ENCODE measurements at places on chromosomes 12 and 14. TPM values are rescaled to one million over a fixed set of nuclear protein-coding genes. Genes with fewer than 3 reads are reported as not detected.
A peak's percentile ranks its signal among the peaks of the same experiment; 100 is the strongest.

DNA sequence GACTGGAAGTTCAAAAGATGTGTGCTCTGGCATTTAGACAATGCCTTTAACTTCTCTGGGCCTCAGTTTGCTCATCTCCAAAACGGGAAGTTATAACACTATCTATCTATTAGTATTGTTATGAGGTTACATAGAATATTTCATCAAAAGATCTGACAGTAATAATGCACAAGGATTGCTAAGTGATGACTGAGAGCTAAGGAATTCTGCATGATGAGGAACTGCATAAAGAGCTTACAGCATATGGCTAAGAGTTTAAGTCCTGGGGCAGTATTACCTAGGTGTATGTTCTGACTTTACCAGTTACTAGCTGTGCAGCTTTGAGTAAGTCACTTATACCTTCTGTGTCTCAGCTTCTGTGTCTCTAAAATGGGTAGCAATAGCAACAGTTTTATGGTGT lies 160.1 kb upstream of the TMPO start:
- no peaks in the 10 kb centered on the region for H3K27me3 ChIP-seq
- no peaks in the 10 kb centered on the region for H3K36me3 ChIP-seq
- H3K27ac ChIP-seq: no peak overlapping the region
- no peak for DNase-seq
- no peaks in the 10 kb centered on the region for H3K4me1 ChIP-seq

GRCh38 chr12:130916241-130916911 lies 37.3 kb upstream of the ADGRD1 start:
- H3K4me1 ChIP-seq: no peaks in the 10 kb centered on the region
- H3K4me3 ChIP-seq: no peak overlapping the region
- DNase-seq: peak; percentile 48
- H3K27ac ChIP-seq: no peak overlapping the region

GRCh38 chr14:27234331-27234730 lies 636.5 kb upstream of the NOVA1 start:
- H3K36me3 ChIP-seq: no peaks in the 10 kb centered on the region

GRCh38 chr14:95516554-95517181 lies at the start of gene SYNE3:
TSS of gene SYNE3 (minus strand) at chr14:95516650. CDS start at chr14:95475821, 40,829 bp downstream.
- H3K4me1 ChIP-seq: peaks cover 62% of the 10 kb centered on the region
- peak; percentile 50 for DNase-seq
- H3K27me3 ChIP-seq: no peaks in the 10 kb centered on the region
- peak within 1 kb of the TSS; percentile 80 for H3K4me3 ChIP-seq
- peak within 1 kb of the TSS; percentile 79 for H3K27ac ChIP-seq

- H3K36me3 ChIP-seq: no peaks in the 10 kb centered on the region
- H3K27me3 ChIP-seq: no peaks in the 10 kb centered on the region
- H3K4me1 ChIP-seq: no peaks in the 10 kb centered on the region
- H3K4me3 ChIP-seq: no peak overlapping the region
These were observed 25.5 kb downstream of the SLC17A8 start for GRCh38 chr12:100382338-100382737.

- no peak overlapping the region for H3K4me3 ChIP-seq
- no peak for DNase-seq
- no peak overlapping the region for H3K27ac ChIP-seq
- no peaks in the 10 kb centered on the region for H3K27me3 ChIP-seq
These were observed 411.1 kb upstream of the MDGA2 start for GRCh38 chr14:48086516-48086915.

DNA sequence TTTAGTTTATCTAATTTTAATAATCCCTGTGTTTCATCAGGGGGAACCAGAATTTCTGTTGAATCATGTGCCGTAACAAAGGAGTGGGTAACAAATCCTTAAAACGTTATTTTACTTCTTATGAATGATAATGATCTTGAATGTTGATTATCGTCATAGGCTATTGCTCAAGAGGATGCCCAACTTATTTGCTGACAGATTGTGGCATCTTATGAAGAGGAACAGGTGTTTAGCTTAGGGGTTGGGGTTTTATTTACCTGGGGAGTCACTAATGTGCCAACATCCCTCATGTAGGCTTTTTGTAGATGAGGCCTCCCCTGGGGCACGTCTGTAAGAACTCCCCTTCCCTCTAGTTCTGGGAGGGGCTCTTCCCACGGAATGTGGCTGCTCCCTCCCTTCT lies 32.4 kb upstream of the TMX1 start:
- no peak overlapping the region for H3K27ac ChIP-seq
- DNase-seq: no peak
- no peak overlapping the region for H3K4me3 ChIP-seq
- H3K36me3 ChIP-seq: no peaks in the 10 kb centered on the region
- H3K27me3 ChIP-seq: peaks cover 19% of the 10 kb centered on the region

GRCh38 chr14:98593361-98593761 lies 678.6 kb downstream of the BCL11B start:
- H3K4me1 ChIP-seq: no peaks in the 10 kb centered on the region
- no peak overlapping the region for H3K4me3 ChIP-seq
- H3K27ac ChIP-seq: no peak overlapping the region
- H3K27me3 ChIP-seq: no peaks in the 10 kb centered on the region
- DNase-seq: no peak

DNA sequence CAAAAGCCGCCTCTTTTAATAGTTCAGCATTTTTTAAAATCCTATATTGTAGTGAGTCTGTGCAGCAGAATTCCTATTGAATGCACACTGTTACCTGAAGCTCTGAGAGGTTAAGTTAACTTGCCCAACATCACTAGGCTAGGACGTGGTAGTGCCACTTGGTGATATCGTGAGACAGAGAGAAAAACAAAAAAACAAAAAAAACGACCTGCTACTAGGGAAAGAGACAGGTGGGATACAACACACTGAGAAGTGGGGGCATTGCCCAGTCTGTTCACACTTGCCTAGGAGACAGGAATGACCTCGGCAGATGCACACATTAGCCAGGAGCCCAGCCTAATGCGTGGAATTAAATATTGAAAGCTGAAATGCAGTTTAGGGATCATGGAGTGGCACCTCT lies 129.7 kb upstream of the CCND2 start:
- peak; percentile 58 for DNase-seq
- H3K4me1 ChIP-seq: peaks cover 97% of the 10 kb centered on the region
- no peak overlapping the region for H3K4me3 ChIP-seq
- no peaks in the 10 kb centered on the region for H3K27me3 ChIP-seq

DNA sequence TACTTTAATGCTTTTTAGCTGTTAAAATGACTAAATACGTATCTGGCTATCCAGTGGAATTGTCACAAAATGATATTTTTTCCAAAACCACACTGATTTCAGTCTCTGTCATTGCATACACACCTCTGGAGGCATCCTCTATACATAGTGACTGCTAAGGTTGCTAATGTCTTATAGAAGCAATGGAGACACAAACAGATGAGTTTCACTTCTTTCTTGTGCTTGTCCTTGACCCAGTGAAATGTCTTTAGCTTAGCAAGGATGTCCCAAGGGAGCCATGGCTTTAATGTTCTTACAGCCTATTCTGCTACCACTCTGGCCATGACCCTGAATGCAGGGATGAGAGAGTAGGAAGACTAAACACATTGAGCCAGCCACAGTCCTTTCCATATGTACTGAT lies 90.3 kb downstream of the TPH2 start:
- no peak overlapping the region for H3K27ac ChIP-seq
- no peak overlapping the region for H3K4me3 ChIP-seq
- DNase-seq: no peak
- no peaks in the 10 kb centered on the region for H3K4me1 ChIP-seq
- H3K36me3 ChIP-seq: no peaks in the 10 kb centered on the region

DNA sequence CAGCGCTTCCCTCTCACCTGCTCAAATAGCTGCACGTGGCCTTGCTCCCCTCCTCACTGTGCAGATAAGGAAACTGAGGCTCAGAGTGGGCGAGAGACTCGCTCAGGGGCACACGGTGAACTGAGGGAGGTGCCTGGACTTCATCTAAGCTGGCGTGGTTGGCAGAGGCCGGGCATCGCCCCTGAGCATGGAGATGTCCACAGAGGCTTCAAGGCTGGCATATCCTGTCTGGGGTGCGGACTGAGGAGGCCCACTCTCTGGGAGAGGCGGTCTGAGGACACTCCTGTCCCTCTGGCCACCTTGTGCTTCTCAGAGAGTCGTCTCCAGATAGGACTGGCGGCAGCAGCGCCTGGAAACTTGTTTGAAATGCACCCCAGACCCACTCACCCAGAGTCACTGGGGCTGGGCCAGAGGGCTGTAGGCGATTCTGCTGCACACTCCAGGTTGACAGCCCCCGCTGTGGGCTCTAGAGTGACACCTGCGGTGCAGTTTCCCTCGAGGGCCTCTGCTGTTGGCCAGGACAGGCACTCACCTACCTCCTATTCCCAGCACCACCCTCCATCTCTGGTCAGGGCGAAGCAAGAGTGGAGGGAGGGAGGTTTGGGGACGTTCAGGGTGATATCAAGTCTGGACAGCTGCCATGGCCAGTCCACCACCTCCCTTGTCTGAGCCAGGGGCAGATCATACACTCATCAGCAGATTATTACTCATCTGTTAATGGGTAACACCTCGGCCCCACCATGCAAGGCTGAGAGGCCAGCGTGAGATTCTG lies 11.2 kb upstream of the LBHD2 start:
- H3K27ac ChIP-seq: no peak overlapping the region
- DNase-seq: no peak
- H3K4me3 ChIP-seq: no peak overlapping the region
- no peaks in the 10 kb centered on the region for H3K36me3 ChIP-seq

GRCh38 chr14:104676694-104677511 lies 12.5 kb upstream of the INF2 start:
- peak overlapping the region; percentile 67 for H3K4me3 ChIP-seq
- peaks cover 18% of the 10 kb centered on the region for H3K4me1 ChIP-seq
- DNase-seq: peak; percentile 77
- H3K27me3 ChIP-seq: no peaks in the 10 kb centered on the region
- no peak overlapping the region for H3K27ac ChIP-seq

DNA sequence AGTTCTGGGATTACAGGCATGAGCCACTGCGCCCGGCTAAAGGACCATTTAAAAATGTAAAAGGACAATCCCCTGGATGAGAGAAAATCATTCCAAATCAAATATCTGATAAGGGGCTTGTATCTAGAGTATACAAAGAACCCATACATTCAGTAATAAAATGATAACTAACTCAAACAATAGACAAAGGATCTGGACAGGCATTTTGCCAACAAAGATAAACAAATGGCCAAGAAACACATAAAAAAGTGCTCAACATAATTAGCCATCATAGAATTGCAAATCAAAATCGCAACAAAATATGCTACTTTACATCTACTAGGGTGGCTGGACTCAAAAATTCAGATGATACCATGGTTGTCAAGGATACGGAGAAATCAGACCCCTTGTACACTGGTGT lies 8.5 kb upstream of the BICD1 start:
- H3K27ac ChIP-seq: no peak overlapping the region
- DNase-seq: no peak
- H3K36me3 ChIP-seq: no peaks in the 10 kb centered on the region
- H3K4me1 ChIP-seq: no peaks in the 10 kb centered on the region
- H3K4me3 ChIP-seq: no peak overlapping the region

DNA sequence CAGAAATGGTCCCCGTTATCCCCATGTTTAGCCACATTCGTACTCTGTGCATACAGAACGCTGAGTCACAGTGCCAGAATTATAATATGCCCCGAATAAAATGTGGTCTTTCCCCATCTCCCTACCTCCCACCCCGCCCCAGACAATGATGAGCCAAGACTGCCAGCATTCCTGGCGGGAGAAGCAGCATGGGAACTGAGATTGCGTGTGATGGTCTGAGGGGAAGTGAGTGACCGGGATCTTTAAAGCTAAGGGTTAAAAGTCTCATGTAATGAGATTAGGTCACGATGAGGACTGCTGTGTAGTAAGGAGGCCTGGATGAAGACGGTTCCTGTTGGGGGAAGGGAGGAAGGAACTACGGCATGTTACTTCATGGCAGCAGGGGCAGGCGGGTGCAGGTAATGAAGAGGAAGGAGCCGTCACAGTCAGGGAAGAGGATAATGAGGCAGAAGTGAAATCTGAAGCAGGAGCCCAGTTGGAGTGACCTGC lies 243.3 kb upstream of the FKBP4 start:
- no peaks in the 10 kb centered on the region for H3K27me3 ChIP-seq
- H3K27ac ChIP-seq: no peak overlapping the region
- H3K4me1 ChIP-seq: no peaks in the 10 kb centered on the region
- H3K4me3 ChIP-seq: no peak overlapping the region

NDUFA9 gene
- 160 TPM for total RNA-seq

OR11H7 gene
- not detected for total RNA-seq

B4GALNT1 gene
- total RNA-seq: 1.8 TPM

RTL1 gene
- total RNA-seq: not detected

PLA2G1B gene
- not detected for total RNA-seq

KRT71 gene
- total RNA-seq: not detected

TEX52 gene
- not detected for total RNA-seq

MAP1LC3B2 gene
- total RNA-seq: 1.5 TPM

GALNT6 gene
- 5.4 TPM for total RNA-seq

MAPKAPK5 gene
- 43.6 TPM for total RNA-seq

DLST gene
- 132 TPM for total RNA-seq
